ENCODE measurements at places on chromosomes 12 and 14. TPM values are rescaled to one million over a fixed set of nuclear protein-coding genes. Genes with fewer than 3 reads are reported as not detected.

DNA sequence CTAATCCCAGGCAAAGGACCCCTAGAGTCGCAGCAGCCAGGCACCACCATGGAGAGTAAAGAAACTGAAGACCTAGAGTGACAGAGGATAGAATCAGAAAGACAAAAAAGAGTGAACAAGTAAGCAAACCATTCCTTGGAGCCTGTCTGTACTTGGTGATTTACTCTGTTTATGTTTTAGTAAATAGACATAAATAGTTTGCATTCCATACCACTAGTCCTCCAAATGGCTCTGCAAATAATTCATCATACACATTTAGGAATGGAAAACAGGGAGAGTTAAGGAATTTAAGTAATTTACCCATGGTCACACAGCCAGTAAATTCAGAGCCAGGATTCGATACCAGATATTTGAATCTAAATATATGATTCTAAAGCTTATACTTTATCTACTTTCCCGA is 2.8 kb downstream of the OLR1 start:
- no peak for DNase-seq

GRCh38 chr12:60693019-60693626 is 1097.3 kb downstream of the SLC16A7 start:
- DNase-seq, result no peak

DNA sequence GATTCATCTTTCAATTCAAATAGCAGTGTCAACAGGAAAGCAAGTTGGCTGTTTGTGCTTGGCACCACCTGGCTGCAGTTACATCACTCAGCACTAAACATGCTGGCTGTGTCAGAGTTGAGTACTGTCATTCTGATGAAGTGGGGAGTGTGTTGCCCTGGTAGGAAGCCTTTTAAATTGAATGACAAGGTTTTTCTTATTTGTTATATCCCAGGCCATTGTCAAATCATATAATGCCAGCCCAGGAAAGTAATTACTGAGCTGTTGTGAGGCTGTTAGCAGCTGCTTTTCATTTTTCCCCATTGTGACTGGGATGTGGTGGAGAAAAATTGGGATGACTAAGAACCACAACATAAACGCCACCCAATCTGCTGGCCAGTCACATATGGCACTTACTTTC is 106.5 kb upstream of the PRKD1 start:
- DNase-seq, result no peak

GRCh38 chr12:122276242-122276641 is 9.9 kb upstream of the VPS33A start:
- no peak for DNase-seq

DNA sequence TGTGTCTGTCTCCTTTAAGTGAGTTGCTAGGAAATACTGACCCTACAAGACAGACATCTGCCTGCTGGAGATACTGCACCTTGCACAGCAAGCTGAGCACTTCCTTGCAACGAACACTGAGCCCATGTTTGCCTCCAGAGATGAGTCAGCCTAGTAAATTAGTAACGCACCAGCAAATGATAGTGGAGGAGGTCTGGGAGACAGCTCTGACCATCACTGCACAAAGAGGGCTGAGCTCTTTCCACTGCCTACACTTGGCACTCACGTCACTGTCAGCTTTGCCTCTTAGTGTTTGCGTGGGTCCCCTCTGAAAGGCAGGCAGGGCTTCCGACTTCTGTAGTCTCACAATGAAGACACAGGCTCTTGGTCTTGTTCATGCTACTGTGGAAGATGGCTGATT is 109.0 kb downstream of the APAF1 start:
- no peak for DNase-seq

DNA sequence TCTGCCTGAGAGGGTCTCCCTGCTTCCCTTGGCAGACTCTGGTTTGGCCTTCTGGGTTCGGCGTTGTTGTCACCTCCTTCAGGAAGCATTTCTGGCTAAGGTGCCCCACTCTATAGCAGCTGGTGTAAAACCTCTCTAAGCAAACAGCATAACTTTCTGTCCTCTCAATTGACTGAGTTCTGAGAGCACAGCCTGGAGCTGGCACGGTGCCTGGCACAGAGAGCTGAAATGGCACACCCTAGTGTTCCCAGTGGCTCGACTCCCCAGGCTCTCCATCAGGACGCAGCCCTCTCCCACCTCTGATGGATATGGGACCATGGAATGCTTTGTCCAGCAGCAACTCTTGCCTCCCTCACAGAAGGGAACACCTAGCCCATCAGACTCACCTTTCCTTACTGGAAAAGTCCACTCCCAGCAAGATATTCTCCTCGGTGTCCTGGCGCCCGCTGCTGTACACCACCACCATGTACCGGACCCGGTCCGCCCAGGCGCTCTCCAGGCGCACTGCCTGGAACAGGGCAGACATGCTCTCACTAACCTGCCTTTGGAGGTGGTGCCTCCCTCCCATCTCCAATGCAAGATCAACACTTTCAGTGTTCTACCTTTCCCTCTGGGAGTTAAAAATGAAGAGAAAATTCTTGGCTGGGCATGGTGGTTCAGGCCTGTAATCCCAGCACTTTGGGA is 40.6 kb downstream of the SSH1 start:
- DNase-seq, result peak; percentile 83

- DNase-seq, result no peak
Measured at GRCh38 chr12:102497743-102498142, 17.4 kb upstream of the IGF1 start.

DNA sequence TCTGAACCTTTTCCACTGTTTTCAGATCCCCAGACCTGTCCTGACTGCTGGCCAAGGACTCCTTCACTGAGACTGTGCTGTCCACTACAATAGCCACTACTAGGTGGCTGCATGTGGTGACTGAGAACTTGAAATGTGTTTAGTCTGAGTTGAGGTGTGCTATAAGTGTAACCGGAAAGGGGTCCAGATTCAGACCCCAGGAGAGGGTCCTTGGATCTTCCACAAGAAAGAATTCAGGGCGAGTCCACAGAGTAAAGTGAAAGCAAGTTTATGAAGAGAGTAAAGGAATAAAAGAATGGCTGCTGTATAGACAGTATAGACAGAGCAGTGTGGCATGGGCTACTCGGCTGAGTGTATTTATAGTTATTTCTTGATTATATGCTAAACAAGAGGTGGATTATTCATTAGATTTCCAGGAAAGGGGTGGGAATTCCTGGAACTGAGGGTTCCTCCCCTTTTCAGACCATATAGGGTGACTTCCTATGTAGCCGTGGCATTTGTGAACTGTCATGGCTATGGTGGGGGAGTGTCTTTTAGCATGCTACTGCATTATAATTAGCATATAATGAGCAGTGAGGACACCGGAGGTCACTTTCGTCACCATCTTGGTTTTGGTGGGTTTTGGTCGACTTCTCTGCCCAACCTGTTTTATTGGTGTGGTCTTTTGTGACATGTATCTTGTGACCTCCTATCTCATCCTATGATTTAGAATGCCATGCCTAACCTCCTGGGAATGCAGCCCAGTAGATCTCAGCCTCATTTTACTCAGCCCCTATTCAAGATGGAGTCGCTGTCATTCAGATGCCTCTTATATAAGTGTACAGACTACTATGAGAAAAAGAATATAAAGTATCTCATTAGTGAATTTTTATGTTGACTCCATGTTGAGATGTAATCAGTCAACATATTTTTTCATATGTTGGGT is 70.0 kb upstream of the SRSF5 start:
- no peak for DNase-seq

DNA sequence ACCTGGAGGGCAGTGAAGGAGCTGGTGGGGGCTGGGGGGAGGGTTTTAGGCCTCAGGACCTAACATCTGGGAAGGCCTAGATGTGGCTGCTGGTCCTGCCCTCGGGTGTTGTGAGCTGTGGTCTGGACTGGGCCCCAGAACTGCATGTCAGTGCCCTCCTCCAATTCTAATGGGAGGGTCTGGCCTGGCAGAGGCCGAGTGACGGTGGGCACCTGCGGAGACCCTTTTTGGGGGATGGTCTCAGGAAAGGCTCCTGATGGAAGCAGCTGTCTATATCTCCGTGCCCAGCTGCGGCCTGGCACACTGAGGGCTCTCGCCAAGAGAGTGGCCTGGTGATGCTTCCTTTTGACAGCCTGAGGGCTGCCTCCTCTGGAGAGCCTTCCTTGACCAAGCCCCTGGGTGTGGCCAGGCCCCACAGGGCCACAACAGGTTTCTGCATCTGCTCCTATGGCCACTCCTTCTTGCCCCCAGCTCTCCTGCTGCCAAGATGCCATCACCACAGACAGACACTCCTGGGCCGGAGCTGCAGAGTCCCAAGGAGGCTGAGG is 5.3 kb downstream of the EXOC3L4 start:
- peak; percentile 12 for DNase-seq

GRCh38 chr12:93098077-93098476 is 169.0 kb upstream of the EEA1 start:
- DNase-seq, result peak; percentile 43

GRCh38 chr12:64737539-64737938 is 21.7 kb downstream of the GNS start:
- DNase-seq, result no peak

DNA sequence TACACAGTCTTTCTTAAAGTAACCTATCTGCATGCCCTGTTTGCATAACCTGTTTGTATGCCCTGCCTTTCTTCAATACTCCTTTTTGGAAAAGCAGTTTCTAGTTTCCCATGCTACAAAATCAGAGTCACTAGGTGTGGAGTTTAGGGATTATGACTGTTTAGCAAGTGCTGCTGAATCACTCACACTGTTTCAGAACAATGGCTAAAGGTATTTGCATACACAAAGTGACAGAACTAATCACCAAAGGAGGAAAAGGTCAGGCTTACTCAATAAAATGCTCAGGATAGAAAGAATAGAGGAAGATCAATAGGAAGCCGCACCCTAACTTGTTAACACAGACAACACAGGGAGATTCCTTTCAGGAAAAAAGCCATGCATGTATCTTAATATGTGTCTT is 19.4 kb downstream of the EGLN3 start:
- DNase-seq, result no peak

GRCh38 chr14:23068789-23069412 is 11.6 kb upstream of the CDH24 start:
- peak; percentile 70 for DNase-seq

GRCh38 chr14:26204728-26205479 is 392.9 kb downstream of the NOVA1 start:
- peak; percentile 69 for DNase-seq

GRCh38 chr12:91813701-91814100 is 331.9 kb downstream of the BTG1 start:
- no peak for DNase-seq

GRCh38 chr12:6363330-6364043 is 11.9 kb downstream of the SCNN1A start:
- DNase-seq, result peak; percentile 88

DNA sequence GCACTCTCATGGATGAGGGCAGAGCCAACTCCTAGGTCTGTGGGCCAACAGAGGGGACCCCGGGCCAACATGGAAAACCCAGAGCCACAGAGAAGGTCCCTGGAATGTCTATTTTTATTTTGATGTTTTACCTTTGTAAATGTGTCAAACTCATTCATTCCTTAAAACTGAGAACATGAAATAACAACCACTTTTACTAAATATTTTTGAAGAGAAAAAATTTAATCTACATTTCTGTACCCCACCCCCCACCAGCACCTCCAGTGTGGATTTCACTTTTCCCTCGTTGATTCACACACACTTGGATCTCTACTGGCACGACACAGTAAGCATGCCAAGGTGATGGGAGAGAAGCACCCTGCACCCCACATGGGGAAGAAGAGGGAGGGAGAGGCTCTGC is 6.7 kb downstream of the KRT77 start:
- no peak for DNase-seq

DNA sequence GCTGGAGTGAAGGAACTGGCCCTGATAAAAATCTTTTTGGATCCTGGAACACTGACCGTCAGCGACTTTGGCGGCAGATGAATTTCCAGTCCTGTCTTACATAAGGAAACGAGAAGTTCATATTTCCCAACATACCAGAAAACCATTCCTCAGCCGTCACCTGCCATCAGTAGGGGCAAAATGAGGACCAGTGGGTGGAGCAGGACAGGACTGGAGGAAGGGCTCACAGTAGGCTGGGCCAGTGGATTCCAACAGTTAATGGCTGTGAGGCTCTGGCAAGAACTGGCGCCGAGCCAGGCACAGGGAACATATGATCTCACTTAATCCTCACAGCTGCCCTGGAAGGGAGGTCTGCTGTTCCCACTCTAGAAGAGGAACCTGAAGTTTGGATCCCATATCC is 67.2 kb upstream of the FAM181A start:
- DNase-seq, result peak; percentile 33

- no peak for DNase-seq
Measured at GRCh38 chr12:131116468-131117117, 162.9 kb downstream of the ADGRD1 start.

GRCh38 chr14:87840906-87841305 is 152.1 kb downstream of the GALC start:
- DNase-seq, result no peak

GRCh38 chr14:88823968-88824313 is 510 bp upstream of the TTC8 start:
- no peak for DNase-seq

DNA sequence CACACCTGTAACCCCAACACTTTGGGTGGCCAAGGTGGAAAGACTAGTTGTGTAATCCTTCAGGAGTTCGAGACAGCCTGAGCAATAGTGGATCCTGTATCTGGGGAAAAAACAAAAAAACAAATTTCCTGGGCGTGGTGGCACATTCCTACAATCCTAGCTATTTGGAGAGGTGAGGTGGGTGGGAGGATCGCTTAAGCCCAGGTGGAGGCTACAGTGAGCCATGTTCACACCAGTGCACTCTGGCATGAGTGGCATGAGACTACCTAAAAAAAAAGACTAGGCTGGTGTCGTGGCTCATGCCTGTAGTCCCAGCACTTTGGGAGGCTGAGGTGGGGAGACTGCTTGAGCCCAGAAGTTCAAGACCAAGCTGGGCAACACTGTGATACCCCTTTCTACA is 17.2 kb downstream of the PTGES3 start:
- no peak for DNase-seq

DNA sequence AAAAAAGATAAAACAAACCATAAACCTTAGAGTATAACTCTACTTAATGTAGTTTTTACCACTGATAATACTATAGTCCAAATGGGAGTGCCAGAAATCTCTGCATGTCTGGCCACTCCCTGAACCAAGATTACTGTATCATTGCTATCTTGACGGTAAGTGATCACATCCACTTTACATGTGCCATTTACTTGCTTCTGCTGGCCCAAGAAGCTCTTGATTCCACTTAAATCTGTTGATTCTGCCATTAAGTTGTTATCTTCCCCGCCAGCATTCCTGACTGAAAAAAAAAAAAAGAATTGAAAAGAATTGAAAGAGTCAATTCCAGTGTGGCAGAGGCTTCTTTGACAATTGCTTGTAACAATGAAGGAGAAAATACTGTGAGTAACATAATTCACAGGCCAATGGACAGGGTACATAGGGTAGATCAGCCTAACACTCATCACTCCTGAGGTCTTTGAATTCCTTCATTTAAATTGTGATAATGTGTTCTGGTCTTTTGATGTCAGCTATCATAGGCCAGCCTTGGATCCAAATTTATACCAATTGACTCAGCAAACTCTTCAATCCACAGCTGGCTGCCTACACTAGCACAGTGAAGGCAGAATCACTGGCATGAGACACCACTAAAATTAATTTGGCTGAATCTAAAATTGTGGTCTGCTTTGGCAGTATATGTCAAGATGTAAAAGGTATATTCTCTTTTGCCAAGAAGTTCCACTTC is 665.2 kb upstream of the FLRT2 start:
- DNase-seq, result no peak

The SOX5 gene
- total RNA-seq, result 4.0 TPM

The OR9K2 gene
- total RNA-seq, result not detected

The RNASE11 gene
- total RNA-seq, result not detected

The KRT8 gene
- 100 TPM for total RNA-seq

The TAS2R13 gene
- total RNA-seq, result 0.30 TPM

The SERPINA12 gene
- not detected for total RNA-seq

The DIABLO gene
- total RNA-seq, result 30.4 TPM

The GPR65 gene
- total RNA-seq, result 0.42 TPM

The GPR132 gene
- 1.3 TPM for total RNA-seq

The FGF23 gene
- not detected for total RNA-seq

The CATSPERB gene
- 0.37 TPM for total RNA-seq

The HOXC4 gene
- not detected for total RNA-seq

The METTL3 gene
- 27.3 TPM for total RNA-seq

Data from left ventricle myocardium superior (tissue), 1 donor.